ENCODE measurements at places on chromosomes 6 and 20.

GRCh38 chr6:117498159-117498558 lies 15.7 kb downstream of the DCBLD1 start:
- DNase-seq, result no peak

DNA sequence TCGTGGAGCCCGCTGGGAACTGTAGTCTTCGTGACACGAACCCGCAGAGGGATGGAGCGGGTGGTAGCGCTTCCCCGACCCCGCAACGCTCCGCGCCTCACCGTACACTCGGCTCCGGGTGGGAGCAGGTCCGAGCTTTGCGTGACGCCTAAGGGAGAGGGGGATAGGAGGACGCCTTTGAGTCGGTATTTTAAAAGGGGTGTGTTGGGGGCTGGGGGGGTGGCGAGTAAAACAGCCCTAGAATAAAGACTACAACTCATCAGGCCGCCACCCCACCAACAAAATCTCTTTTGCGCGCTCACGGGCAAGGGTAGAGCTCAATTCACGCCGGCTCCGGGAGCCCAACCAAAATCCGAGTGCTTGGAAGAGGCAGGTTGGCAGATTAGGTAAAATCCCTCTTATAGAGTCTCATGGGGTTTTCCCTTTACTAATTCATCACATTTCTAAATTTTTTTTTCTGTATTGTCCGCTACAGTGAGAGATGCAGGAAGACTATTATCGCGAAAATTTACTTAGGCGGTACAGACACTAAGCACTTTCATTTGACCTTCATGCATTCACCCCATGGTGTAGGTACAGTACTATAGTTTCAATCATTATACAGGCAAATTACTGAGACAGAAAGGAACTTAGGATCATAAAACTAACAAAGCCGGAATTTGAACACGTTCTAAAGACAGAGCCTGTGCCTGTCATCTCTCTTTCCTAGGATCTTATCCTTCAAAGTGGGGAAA lies 706 bp upstream of the SNX14 start:
- DNase-seq, result no peak

- DNase-seq, result no peak
These were observed 38.5 kb upstream of the OGFRL1 start for GRCh38 chr6:71250099-71250602.

- no peak for DNase-seq
These were observed 46.4 kb upstream of the PMEPA1 start for GRCh38 chr20:57756213-57756612.

DNA sequence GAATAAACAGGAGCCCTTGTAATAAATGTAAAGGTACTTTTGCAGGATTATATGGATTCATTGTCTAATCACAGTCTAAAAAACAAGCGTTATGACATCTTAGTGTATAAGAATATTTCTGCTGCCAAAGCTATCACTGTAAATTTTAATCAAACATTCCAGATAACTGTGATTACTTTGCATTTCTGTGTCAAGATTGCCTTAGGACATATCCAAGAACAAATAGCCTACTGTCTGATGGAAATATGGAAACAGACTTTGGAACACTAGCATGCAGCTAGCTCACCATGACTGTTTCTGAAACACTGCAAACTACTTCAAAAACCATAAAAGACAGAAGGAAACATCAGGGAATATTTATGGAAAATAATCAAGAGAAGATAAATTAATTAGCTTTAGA lies 248.7 kb upstream of the ASCC3 start:
- DNase-seq, result no peak

DNA sequence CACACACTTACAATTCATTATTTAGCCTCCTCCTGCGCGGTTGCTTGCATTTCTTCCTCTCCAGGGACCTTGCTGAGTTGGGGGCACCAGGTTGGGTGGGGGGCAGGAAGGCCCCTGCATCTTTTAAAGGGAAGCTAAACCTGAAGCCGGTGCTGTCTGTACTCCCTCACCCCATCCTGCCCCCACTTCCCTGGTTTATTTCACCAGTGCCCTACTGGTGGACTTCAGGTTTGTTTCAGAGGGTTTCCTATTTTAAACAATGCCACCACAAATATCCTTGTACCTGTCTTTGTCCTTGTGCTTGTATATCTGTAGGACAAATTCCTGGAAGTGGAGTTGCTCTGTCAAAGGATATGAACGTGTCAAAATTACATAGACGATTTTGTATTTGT lies 21.0 kb downstream of the PTK7 start:
- DNase-seq, result no peak

GRCh38 chr20:58136149-58136484 lies 92.3 kb downstream of the ANKRD60 start:
- no peak for DNase-seq

GRCh38 chr20:23290761-23291574 lies 59.6 kb upstream of the NXT1 start:
- no peak for DNase-seq

- DNase-seq, result no peak
These were observed 207.6 kb downstream of the OGFRL1 start for GRCh38 chr6:71496018-71496721.

DNA sequence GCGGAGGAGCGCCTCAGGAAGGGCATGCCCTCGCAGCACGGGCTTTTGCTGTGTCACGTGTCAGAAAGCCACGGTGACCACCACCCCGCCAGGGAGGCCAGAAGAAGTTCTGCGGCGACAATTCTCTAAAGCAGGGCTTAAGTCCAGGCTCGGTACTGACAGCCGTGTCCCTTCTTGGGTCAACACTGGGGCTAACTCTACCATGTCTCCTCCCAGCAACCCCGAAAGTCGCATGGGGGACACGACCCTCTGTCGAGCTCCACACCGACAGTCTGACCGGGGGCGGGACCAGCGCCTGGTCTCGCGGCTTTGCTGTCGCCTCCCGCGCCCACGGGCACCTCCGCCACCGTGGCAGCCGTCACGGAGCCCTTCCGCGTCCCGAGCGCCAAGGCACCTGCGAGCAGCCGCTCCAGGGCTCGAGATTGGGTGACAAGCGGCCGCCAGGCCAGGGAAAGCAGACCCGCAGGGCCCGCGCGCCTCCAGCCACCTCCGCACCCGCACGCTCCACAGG lies 534 bp downstream of the NANP start:
- DNase-seq, result peak; percentile 10

DNA sequence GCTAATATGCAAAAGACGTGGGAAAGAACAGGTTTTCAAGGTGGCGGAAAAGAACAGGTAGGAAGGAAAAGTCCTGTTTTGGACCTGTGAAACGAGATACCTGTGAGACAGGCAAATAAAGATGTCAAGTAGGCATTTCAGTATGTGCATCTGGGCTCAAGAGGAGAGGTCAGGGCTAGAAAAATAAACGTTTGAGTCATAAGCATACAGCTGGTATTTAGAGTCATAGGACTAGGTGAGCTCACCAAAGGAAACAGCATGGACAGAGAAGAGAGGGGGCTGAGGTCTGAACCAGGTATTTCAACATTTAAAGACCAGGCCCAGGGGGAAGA lies 14.9 kb downstream of the MTFR2 start:
- no peak for DNase-seq

DNA sequence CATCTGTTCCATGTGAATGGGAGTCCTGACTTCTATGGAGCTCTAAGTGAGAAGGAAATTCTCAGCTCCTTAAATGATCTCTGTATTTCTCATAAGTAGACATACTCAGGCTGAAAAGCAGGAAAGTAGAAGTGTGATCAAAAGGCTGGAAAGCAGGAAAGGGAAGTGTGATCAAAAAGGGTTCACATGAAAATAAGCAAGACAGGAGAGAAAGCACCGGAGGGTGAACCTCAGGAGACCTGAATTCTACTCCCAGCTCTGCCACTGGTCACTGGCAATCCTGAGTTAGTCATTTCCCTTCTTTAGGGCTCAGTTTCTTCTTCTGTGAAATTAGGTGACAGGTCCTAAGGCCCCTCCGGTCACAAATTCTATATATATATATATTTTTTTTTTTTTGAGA lies 55.5 kb upstream of the TRERF1 start:
- no peak for DNase-seq

Measured in stimulated activated CD8-positive, alpha-beta memory T cell treated with anti-CD3 and anti-CD28 coated beads, Interleukin-12 subunit alpha, Interleukin-12 subunit beta, amount 100 ng/mL, for 4 hours (primary cell).